ENCODE measurements at places on chromosomes 2 and 18.
A peak's percentile ranks its signal among the peaks of the same experiment; 100 is the strongest.

DNA sequence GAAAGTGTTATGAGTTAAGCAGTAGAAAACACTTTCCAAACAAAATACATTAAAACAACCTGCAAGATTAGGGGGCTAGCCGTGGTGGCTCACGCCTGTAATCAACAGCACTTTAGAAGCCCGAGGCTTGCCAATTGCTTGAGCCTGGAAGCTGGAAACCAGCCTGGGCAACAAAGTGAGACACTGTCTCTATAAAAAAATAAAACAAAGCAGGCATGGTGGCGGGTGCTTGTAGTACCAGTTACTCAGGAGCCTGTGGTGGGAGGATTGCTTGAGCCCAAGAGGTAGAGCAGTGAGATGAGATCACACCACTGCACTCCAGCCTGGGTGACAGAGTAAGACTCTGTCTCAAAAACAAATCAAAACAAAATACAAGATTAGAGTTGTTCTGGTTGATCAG is 208.3 kb downstream of the ERBB4 start:
- no peak for DNase-seq

GRCh38 chr2:105545730-105546627 is 147.1 kb upstream of the FHL2 start:
- peak; percentile 83 for DNase-seq

GRCh38 chr18:26460449-26461091 is 87.8 kb downstream of the KCTD1 start:
- DNase-seq, result no peak

- DNase-seq, result peak; percentile 9
Observed at GRCh38 chr18:53909668-53910067, 314.8 kb downstream of the MBD2 start.

DNA sequence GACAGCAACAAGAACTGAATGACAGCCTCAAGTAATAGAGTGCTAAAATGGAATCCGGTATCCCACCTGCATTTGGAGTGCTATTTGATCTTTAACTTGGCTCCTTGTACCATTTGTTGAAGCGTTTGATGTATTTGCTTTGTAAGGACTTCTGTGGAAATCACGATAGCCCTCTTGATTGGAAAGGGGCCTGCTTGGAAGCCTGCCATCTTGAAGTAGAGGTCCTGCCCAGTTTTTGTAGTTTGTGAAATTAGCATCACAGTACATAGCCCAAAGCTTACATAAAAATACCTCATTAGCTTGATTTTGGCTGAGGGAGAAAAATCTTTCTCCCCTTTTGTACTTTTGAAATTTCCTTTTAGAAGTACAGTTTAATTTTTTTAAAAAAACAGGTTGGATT is 2.7 kb downstream of the CDCA7 start:
- no peak for DNase-seq

DNA sequence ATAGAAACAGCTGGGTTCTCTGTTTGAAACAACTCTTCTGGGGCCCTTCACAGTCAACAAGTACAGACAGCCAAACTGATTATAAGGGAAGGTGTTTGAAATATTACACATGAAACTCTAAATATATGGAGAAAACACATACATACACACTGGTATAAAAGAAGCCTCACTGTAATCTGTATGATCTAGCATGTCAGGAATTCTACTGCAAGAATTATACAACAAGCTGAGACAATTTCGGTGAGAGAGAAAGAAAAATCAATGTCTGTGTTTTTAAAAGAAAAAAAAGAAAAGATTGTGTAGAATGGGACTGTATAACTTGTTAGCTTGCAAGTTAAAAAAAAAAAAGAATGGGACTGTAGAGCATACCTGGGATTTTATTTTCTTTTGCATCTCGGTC is 26.3 kb downstream of the IRS1 start:
- no peak for DNase-seq

DNA sequence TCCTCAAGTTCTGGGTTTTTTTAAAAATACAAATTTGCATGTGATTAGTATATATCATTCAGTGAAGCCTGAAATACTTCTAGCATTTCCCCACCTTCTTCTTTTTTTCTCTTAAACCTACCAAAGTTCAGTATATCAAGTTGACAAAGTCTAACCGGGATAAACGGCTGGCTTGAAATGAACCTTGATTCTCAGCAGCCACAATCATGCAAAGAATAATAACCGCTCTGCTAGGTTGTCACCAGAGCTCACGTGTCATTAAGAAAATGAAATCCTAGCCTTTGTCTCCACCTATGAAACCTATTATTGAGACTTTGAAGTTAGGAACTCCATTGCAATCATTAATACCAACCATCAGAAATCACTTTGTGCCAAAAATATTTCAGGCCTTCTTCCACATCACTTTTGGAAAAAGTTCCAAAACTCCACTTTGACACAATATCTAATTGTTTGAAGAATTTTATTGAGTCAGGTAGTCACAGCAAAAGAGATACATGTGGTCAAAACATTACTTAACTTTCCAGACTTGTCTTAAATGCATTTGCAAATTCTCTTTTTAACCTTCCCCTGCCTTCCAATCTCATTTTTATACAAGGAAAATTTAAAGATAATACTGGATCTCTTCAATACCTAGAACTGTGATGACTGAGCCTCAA is 285.6 kb upstream of the ACVR2A start:
- no peak for DNase-seq

- no peak for DNase-seq
Observed at GRCh38 chr2:15846626-15847025, 93.7 kb upstream of the MYCN start.

- DNase-seq, result no peak
Observed at GRCh38 chr2:40431600-40431955, 20.3 kb downstream of the SLC8A1 start.

GRCh38 chr2:137975280-137976271 is 11.3 kb downstream of the HNMT start:
- DNase-seq, result no peak

DNA sequence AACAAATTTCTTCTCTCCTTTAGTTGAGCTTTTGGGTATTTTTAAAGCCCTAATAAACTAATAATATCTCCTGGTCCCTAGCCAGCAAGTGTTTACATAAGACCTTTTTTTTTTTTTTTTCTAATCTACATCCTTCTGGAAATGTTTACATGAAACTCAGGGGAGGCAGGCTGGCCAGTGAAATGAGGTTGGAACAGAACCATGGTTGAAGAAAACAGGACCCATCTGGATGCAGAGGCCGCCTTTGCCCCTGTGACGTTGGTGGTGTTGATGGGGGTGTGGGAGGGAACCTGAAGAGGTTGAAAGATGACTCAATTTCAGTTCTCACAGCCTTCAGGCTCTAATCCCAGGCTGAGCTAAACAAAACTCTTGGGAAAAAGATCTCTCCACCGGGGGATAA is 118.5 kb downstream of the NRP2 start:
- no peak for DNase-seq

GRCh38 chr2:141001750-141002149 is 1129.1 kb downstream of the LRP1B start:
- DNase-seq, result no peak

DNA sequence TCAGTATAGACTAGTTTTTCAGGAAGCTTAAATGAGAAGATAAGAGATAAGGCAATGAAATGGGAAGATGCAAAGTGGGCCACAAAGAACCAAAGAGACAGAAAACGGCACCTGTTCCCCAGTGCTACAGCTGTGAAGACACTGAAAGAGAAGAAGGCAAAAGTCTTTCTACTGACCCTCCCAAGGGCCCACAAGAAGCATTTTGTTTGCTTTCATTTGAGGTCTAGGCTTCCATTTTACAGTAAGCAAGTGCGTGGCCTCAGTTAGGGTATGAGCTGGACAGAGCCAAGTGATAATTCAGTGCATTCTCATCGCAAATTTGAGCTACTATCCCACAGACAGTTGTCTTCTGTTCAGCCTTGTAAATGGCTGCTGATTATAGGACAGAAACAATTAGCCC is 53.4 kb upstream of the STK17B start:
- no peak for DNase-seq

GRCh38 chr2:19667085-19667484 is 234.7 kb downstream of the TTC32 start:
- DNase-seq, result no peak

GRCh38 chr2:123578016-123578415 is 447.1 kb upstream of the CNTNAP5 start:
- DNase-seq, result no peak

DNA sequence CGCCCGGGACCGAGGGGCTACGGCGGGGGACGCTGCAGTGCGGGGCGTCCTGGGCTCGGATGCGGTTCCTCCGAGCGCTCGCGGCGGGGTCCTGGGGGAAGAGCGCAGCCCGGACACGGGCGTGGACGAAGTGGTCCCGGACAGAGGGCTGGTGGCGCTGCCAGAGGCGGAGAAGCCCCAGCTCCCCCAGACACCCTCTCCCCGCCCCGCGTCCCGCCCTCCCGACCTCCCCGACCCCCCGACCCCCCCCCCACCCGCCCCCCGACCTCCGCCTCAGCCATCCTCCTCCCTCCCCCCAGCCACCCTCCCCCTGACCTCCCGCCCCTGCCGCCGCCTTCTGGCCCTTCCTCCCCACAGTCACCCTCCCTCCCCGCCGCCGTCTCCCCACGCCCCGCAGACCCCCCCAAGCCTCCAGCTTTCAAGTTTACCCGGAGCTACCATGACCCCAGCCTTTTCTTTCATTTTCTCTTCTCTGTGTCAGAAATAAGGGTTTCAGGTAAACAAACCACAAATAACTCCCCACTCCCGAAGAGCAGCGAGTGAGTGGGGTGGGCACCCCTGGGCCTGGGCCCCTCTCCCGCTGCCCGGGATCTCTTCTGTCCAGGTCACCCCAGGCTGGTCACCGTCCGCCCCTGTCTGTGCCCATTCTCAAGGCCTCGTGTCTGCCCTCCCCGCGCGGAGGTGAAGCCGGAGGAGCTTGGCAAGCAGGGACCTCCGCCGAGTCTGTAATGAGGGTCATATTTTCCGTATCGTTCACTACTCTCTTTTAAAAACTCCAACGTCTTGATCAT is 5.1 kb downstream of the NFATC1 start:
- peak; percentile 67 for DNase-seq

DNA sequence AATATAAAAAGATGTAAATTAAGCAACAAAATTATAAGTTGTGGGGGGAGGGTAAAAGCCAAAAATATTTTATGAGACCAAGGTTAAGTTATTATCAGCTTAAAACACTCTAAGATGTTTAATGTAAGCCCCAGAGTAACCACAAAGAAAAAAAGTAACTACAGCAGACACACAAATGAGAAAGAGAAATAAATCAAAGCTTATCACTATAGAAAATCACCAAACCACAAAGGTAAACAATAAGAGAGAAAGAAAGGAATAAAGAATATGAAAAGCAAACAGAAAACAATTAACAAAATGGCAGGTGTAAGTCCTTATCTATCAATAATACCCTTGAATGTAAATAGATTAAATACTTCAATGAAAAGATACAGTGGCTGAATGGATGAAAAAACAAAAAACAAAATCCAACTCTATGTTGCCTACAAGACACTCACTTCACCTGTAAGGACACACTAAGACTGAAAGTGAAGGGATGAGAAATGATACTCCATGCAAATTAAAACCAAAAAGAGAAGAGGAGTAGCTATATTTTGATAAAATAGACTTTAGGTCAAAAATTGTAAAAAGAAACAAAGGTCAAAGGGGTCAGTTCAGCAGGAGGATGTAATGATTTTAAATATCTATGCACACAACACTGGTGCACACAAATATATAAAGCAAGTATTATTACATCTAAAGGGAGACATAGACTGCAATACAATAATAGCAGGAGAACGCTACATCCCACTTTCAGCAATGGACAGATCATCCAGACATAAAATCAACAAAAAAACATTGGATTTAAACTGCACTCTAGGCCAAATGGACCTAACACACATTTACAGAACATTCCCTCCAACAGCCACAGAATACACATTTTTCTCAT is 80.7 kb downstream of the PTPN2 start:
- no peak for DNase-seq

DNA sequence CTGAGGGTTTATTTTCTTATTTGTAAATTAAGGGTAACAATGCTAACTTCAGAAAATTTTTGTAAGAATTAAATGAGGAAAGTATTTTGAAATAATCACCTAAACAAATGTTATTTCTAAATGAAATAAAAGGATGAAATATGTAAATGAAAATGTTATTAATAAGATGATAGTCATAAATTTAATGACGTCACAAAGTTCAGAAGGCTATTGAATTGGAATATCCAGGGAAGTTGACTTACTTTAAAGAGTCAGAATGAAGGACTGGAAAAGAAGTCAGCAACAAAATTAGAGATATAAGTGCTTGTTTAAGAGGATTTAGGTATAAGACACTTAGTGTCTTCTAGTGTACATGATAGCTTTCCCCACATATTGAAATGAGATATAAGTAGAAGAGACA is 732.6 kb upstream of the CDH7 start:
- DNase-seq, result no peak

- DNase-seq, result no peak
Observed at GRCh38 chr2:215817046-215817445, 196.3 kb downstream of the MREG start.

GRCh38 chr18:73742957-73743356 is 404.7 kb downstream of the FBXO15 start:
- DNase-seq, result no peak

- DNase-seq, result no peak
Observed at GRCh38 chr2:129758784-129759471, 220.5 kb upstream of the RAB6C start.

DNA sequence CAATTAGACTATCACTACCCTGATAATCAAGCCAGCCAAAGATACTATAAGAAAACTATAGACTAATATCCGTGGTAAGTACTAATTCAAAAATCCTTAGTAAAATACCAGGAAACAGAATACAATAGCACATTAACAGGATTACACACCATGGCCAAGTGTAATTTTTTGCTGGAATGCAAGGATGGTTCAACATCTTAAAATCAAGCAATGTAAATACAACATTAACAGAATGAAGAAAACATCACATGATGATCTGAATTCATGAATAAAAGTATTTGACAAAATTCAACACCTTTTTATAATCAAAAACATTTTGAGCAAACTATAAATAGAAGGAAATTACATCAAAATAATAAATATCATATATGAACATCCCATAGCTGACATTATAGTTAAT is 350.7 kb upstream of the LRRTM1 start:
- no peak for DNase-seq

All from CD4-positive, alpha-beta T cell treated with Interleukin-17A for 4 hours (primary cell).